Smooth muscle cell of bladder (primary cell): ENCODE measurements at places on chromosomes 3 and 15. TPM values are rescaled to one million over a fixed set of nuclear protein-coding genes. Genes with fewer than 3 reads are reported as not detected.

Gene RAD51
- 1.4 and 1.6 TPM in 2 replicates for total RNA-seq

Gene KBTBD13
- total RNA-seq = not detected in 2 replicates

Gene SLC28A2
- total RNA-seq = under 0.01 TPM in 1 of 2 replicates, not detected in the other

Gene PLSCR5
- total RNA-seq = not detected in 2 replicates

Gene ALDH1A3
- total RNA-seq = 51.5 and 143 TPM in 2 replicates

Gene GREM1
- total RNA-seq = 307 and 558 TPM in 2 replicates

Gene BNC1
- total RNA-seq = 7.3 and 8.7 TPM in 2 replicates
